Breast epithelium (tissue), 4 donors: ENCODE measurements at places on chromosomes 7 and 10. TPM values are rescaled to one million over a fixed set of nuclear protein-coding genes. Genes with fewer than 3 reads are reported as not detected.

- H3K36me3 ChIP-seq: no peaks in the 10 kb centered on the region
- no peak overlapping the region for H3K27ac ChIP-seq
- H3K4me1 ChIP-seq: no peaks in the 10 kb centered on the region
These were observed 58.1 kb downstream of the ITGA8 start for GRCh38 chr10:15661574-15661973.

GRCh38 chr10:78065611-78066010, 31.9 kb downstream of the RPS24 start:
- DNase-seq: no peak
- H3K36me3 ChIP-seq: no peaks in the 10 kb centered on the region
- no peaks in the 10 kb centered on the region for H3K4me1 ChIP-seq
- no peak overlapping the region for H3K27ac ChIP-seq
- H3K4me3 ChIP-seq: no peak overlapping the region

DNA sequence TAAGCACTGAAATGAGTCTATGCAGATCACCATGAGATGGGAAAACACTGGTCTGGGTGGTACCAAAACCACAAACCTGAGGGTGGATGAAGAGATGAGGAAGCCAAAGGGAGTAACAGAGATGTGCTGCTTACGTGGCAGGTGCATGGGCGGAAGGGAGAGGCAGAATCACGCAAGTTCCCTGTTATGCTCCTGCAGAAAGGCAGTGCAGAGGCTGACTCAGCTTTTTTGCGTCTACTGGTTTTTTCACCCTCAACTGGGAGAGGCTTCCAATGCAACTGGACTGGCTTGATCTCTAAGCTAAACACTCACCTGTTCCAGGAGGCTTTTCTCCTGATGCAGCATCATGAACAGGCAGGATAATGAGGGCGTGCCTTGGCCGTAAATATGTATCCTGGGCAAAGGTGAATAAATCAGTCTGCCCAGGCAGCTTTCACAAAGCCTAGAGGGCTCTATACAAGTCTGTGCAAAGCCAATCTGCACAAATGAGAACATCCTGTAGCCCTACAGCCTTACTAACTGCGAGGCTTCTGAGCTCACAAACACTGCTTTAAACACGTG, 95.4 kb upstream of the AFAP1L2 start:
- no peak overlapping the region for H3K4me3 ChIP-seq
- no peaks in the 10 kb centered on the region for H3K36me3 ChIP-seq
- H3K27ac ChIP-seq: peak overlapping the region; percentile 11

DNA sequence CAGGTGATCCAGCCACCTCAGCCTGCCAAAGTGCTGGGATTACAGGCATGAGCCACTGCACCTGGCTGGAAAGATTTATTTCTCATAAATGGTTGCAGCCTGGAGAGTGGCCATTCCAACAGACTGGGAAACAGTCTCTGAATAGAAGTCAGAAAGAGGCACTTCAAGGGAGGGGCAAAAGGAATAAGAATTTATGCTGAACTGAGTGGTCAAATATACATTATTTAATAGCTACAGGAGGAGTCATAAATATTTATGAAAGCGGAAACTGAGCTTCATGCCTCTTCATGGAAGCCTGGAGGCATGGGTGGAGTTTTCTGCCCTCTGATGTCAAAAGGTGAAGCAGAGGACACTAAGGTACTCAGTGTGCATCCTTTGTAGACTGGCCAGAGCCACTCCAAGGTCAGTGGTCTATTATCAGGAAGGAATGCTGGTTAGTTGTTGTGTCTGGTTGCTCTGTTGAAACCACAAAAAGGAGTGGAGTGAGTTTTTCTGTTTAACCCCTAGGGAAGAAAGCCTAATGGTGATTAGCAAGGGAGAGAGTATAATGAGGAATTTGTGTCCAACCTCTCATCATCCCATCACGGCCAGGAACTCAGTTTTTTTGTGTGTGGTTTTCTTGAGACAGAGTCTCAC, 9.3 kb upstream of the NRBF2 start:
- H3K27ac ChIP-seq: no peak overlapping the region
- H3K36me3 ChIP-seq: no peaks in the 10 kb centered on the region
- H3K27me3 ChIP-seq: no peaks in the 10 kb centered on the region
- H3K4me1 ChIP-seq: no peaks in the 10 kb centered on the region

- no peaks in the 10 kb centered on the region for H3K36me3 ChIP-seq
- DNase-seq: no peak
- H3K4me3 ChIP-seq: no peak overlapping the region
- no peak overlapping the region for H3K27ac ChIP-seq
- no peaks in the 10 kb centered on the region for H3K4me1 ChIP-seq
These were observed 338.0 kb upstream of the MKI67 start for GRCh38 chr10:128463991-128464760.

GRCh38 chr7:158015403-158016179, 572.0 kb downstream of the PTPRN2 start:
- no peaks in the 10 kb centered on the region for H3K4me1 ChIP-seq
- no peak overlapping the region for H3K27ac ChIP-seq
- DNase-seq: no peak
- H3K36me3 ChIP-seq: no peaks in the 10 kb centered on the region
- H3K27me3 ChIP-seq: peaks cover 6% of the 10 kb centered on the region
- peak overlapping the region; percentile 15 for H3K4me3 ChIP-seq

DNA sequence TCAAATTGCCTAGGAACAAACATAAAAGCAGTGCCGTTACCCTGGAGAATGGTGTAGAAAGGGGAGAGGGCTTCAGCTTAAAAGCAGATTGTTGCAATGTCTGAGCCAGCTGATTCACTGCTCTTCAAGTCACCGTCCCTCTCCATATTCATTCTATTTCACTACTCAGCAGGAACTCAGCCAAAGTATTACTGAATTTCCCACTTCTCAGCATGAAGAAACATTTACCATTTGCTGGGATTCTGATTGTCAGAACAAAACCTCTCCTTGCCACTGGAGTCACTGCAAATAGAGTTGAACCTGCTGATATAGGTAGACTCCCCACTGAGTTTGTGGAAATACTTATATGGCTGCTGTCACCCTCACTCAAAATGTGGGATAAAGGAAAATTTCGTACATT, 71.7 kb downstream of the PPP1R17 start:
- H3K27ac ChIP-seq: no peak overlapping the region
- no peaks in the 10 kb centered on the region for H3K27me3 ChIP-seq
- DNase-seq: no peak
- no peaks in the 10 kb centered on the region for H3K4me1 ChIP-seq
- no peaks in the 10 kb centered on the region for H3K36me3 ChIP-seq

GRCh38 chr7:82078807-82079206, 309.0 kb upstream of the HGF start:
- H3K27ac ChIP-seq: no peak overlapping the region
- H3K4me3 ChIP-seq: no peak overlapping the region
- H3K4me1 ChIP-seq: no peaks in the 10 kb centered on the region
- H3K27me3 ChIP-seq: no peaks in the 10 kb centered on the region
- no peaks in the 10 kb centered on the region for H3K36me3 ChIP-seq

DNA sequence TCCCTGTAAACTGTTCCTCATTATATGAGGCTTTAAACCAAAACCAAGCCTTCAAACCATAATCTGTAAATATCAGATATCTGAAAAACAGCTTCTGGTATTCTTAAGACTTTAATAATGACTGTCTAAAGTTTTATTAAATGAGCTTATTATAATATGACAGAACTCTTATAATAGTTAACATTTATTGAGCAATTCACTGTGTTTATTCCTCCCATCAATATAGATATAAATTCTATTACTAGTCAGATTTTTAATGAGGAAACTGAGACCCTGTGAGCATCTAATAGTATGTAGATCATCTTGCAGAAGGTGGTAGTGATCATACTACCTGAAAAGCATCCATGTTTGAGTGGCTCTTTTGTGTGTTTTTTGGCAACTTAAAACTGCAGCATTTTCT, 45.1 kb downstream of the KIF11 start:
- DNase-seq: no peak
- no peaks in the 10 kb centered on the region for H3K36me3 ChIP-seq
- no peak overlapping the region for H3K27ac ChIP-seq
- no peaks in the 10 kb centered on the region for H3K27me3 ChIP-seq
- H3K4me3 ChIP-seq: no peak overlapping the region
- no peaks in the 10 kb centered on the region for H3K4me1 ChIP-seq

DNA sequence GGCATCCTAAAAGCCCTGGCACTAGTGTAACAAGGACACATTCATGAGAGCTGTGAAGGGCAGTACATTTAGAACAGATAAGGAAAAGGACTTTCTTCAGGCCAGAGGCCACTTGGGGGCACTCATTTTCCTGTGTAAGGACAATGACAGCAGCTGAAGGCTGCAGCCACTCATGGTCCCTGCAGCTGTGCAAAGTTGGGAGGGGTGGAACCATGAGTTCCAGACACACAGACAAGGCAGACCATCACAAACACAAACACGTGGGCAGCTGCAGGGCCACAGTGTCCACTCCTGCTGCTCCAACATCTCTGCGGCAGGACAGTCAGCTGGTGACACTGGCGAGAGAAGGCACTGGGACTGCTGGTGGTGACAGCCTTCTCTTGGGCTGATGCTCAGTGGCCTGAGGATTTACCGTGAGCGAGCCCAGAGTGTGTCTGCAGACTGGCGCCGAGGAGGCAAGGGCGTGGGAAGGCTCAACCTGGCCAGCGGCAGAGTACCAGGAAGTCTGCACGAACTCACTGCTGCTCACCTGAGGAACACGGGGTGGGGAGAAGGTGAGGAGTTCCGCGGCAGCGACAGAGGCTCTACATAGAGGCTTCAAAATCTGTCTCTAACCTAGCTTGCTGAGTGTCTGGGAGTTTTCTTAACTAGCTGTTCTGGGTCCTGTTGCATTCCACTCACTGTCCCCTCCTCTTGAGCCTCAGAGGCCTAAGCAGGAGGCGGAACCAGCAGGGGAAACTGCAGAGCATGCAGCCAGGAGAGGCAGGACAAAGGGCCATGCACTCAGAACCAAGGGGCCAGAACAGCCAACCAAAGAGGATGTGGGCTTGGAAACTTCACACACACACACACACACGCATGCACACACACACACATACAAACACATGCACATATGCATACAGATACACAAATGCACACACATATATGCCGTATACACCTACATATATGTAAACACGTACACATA, 76.5 kb upstream of the DDC start:
- no peak for DNase-seq
- no peak overlapping the region for H3K27ac ChIP-seq
- H3K36me3 ChIP-seq: no peaks in the 10 kb centered on the region
- no peak overlapping the region for H3K4me3 ChIP-seq
- no peaks in the 10 kb centered on the region for H3K4me1 ChIP-seq

DNA sequence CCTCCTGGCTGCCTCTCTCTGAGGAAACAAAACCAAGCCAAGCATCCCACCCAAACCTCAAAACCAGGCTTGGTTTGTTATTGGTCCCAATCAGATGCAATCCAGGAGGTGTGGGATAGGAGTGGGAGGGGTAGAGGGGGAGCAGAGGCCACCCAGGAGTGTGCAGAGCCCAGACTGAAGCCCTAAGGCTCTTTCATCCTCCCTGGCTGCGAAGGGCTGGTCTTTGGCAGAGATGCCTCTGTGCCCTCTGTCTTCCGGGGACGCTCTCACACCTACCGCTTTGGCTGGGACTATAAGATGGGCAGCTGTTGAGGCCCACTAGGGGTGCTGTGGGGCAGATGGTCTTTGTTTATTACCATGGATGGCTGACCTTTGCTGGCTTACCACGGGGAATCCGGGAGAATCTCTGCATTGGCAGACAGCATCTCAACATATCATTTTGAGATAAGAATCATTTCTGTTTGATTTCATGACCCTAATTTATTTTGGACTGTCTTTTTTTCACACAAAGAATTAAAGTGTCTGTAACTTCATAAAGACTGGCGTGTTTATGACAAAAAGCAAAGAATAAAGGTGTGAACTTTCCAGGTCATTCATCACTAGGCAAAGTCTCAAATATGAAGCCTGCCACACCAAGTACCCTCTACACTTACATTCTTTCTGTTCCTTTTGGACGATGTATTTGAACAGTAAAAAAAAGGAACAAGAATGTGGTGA, 6.5 kb upstream of the DENND2A start:
- H3K4me3 ChIP-seq: no peak overlapping the region
- no peaks in the 10 kb centered on the region for H3K4me1 ChIP-seq
- no peaks in the 10 kb centered on the region for H3K27me3 ChIP-seq
- H3K36me3 ChIP-seq: no peaks in the 10 kb centered on the region
- peak overlapping the region; percentile 25 for H3K27ac ChIP-seq

GRCh38 chr7:42469341-42469740, 232.3 kb upstream of the GLI3 start:
- H3K4me1 ChIP-seq: no peaks in the 10 kb centered on the region
- no peaks in the 10 kb centered on the region for H3K27me3 ChIP-seq
- no peaks in the 10 kb centered on the region for H3K36me3 ChIP-seq
- H3K4me3 ChIP-seq: no peak overlapping the region
- H3K27ac ChIP-seq: no peak overlapping the region

- H3K27ac ChIP-seq: no peak overlapping the region
- no peaks in the 10 kb centered on the region for H3K27me3 ChIP-seq
- H3K36me3 ChIP-seq: no peaks in the 10 kb centered on the region
- DNase-seq: no peak
These were observed 78.3 kb upstream of the DIP2C start for GRCh38 chr10:767794-768193.

DNA sequence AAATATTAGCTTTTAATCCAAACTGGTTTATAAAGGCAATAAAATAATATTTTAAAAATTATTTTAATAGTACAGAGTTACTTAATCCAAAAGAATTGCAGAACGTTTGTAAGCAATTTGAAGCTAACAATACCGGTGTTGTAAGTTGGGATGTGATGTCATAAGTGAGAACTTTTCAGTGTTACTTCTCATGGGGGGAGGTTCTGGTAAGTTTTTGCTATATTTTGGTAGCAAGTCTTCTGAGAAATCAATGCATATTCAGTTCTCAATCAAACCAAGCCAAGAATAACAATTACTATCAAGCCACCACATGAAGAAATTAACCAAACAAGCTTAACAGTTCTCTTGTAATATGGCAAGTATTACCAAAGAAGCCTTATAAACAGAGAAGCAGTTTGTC, 147.1 kb upstream of the ASAH2 start:
- no peaks in the 10 kb centered on the region for H3K27me3 ChIP-seq
- no peak overlapping the region for H3K27ac ChIP-seq
- no peaks in the 10 kb centered on the region for H3K4me1 ChIP-seq

GATA3 gene
- total RNA-seq: 0.48 TPM

CYP3A7 gene
- total RNA-seq: not detected

STOX1 gene
- total RNA-seq: 8.8 TPM
